ENCODE measurements at places on chromosomes 5 and 9.

- no peak for DNase-seq
These were observed 91.8 kb upstream of the DPYSL3 start for GRCh38 chr5:147601652-147602051.

GRCh38 chr5:61332851-61333320, 828 bp downstream of the ZSWIM6 start:
- DNase-seq = no peak

GRCh38 chr5:170154297-170154696, 48.6 kb downstream of the FOXI1 start:
- no peak for DNase-seq

- no peak for DNase-seq
These were observed 59.7 kb downstream of the APTX start for GRCh38 chr9:32941701-32942100.

GRCh38 chr5:76617675-76618074, 5.5 kb downstream of the F2RL2 start:
- peak; percentile 87 for DNase-seq

DNA sequence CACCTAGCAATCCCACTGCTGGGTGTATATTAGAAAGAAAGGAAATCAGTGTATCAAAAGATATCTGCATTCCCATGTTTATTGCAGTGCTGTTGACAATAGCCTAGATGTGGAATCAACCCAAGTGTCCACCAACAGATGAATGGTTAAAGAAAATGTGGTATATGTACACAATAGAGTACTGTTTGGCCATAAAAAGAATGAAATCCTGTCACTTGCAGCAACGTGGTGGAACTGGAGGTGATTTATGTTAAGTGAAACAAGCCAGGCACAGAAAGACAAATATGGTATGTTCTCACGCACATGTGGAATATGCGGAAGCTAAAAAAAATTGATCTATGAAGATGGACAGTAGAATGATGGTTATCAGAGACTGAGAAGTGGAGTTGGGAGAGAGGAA, 221.6 kb upstream of the DAP start:
- DNase-seq = no peak

DNA sequence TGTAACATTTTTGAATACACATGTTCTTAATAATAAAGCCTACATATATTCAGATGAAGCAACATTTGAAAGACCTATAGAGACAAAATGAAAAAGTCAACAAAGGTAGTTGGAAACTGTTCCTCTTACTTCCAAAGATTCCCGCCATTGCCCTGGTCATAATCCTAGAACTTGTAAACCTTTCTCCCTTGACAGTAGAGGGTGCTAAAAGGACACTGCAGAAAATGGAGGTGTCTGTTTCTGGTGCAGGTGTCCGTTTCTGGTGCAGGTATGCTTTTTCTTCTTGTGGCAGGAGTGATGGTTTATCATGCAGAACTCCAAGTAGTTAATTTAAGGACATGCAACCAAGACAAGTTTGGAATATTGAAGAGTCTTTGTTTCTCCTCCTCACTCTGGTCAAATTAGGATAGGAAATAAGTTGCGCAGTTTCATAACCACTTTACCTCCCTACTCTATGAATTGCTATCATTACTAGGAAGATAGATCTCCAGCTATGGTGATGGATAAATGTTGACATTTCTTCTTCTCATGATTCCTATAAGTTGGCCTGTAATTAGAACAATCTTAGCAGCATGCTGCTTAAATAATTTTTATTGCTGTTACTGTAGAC, 56.0 kb upstream of the FAM174A start:
- no peak for DNase-seq

DNA sequence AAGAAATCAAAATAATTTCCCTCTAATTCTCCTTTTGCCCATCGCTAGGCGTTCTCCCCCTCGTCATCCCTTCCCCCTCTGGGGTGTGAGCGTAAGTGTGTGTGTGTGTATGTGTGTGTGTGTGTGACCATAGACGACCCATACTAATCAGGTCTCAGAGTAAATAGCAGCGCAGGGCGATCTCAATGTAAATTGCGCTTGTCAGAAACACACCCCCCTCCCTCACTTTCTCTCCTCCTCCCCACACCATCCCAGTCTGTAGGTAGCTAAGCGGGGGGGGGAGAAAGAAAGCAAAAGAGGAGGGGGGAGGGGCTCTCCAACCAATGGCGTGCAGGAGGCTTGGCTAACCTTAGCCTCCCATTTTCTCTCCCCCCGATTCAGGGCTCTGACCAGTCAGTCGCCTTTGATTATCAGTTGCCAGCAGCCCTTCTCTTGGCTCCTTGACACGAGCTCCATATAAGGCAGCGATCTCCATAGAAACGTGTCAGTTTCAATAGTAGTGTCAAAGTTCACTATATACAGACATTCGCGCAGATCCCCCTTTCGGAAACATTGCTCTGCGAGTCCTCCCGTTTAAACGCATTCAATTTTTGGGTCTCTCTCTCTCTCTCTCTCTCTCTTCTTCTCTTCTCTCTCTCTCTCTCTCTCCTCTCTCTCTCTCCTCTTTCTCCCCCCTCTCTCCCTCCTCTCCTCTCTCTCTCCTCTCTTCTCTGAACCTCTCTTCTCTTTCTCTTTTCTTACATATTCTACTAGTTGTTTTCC, at the start of gene NR2F1:
Gene NR2F1, plus strand, starts transcription at position 546 of the 762 bp plus-strand sequence. CDS start 1,802 bp downstream, outside the sequence.
- DNase-seq = peak; percentile 99

- DNase-seq = peak; percentile 54
These were observed 232.8 kb downstream of the PDE4D start for GRCh38 chr5:59660737-59661136.

All from brain microvascular endothelial cell (primary cell).